Mesendoderm (in vitro differentiated cells): ENCODE measurements at places on chromosomes 3 and 15.

DNA sequence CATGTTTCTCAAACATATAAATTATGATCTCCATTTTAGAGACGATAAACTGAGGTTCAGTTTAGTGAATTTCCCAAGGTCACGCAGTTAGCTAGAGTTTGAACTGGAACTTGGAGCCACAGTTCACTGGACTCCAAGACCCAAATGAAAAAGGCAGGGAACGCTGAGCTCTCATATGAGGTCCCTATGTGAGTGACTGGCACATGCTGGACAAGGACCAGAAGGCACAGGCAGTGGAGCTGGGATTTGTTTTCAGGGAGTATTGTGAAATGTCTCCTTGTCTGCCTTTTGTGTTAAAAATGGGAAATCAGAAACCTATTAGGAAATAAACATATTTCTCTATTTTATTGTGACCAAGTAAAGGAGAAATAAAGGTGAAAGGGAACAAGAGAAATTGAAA, 63.5 kb downstream of the MESD start:
- no peak overlapping the region for H3K27ac ChIP-seq
- no peak for DNase-seq
- no peaks in the 10 kb centered on the region for H3K4me1 ChIP-seq
- H3K27me3 ChIP-seq = no peaks in the 10 kb centered on the region
- no peaks in the 10 kb centered on the region for H3K36me3 ChIP-seq
- no peak overlapping the region for H3K4me3 ChIP-seq

DNA sequence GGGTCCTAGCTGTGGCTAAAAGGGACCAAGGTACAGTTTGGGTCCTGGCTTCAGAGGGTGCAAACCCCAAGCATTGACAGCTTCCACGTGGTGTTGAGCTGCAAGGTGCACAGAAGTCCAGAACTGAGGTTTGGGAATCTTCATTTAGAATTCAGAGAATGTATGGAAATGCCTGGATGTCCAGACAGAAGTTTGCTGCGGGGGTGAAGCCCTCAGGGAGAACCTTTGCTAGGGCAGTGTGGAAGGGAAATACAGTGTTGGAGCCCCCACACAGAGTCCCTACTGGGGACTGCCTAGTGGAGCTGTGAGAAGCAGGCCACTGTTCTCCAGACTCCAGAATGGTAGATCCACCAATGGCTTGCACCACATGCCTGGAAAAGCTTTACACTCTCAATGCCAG, 17.9 kb downstream of the RNF13 start:
- no peak for DNase-seq
- H3K4me1 ChIP-seq = no peaks in the 10 kb centered on the region
- H3K4me3 ChIP-seq = no peak overlapping the region
- no peak overlapping the region for H3K27ac ChIP-seq
- H3K27me3 ChIP-seq = no peaks in the 10 kb centered on the region

DNA sequence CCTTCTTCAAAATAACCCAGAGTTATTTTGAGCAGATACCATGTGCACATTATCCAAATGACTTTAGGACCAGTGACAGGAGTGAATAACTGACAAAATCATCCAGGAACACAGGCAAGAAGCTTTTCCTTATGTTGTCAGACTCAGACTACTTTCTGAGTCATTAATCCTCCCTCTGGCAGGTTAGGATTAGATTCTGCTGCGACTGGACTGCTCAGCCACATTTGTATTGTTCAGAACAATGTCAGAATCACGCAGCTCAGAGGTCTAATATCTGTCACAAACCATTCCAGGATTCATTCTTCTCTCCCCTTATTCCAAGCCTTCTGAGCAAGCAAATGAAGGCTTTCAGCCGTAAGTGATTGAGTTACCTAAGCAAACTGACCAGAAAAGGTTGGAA, 34.8 kb upstream of the FAM174B start:
- H3K4me1 ChIP-seq = no peaks in the 10 kb centered on the region
- no peak overlapping the region for H3K27ac ChIP-seq
- DNase-seq = no peak
- H3K36me3 ChIP-seq = no peaks in the 10 kb centered on the region

- no peaks in the 10 kb centered on the region for H3K27me3 ChIP-seq
- no peak overlapping the region for H3K4me3 ChIP-seq
- no peaks in the 10 kb centered on the region for H3K4me1 ChIP-seq
- no peak overlapping the region for H3K27ac ChIP-seq
Observed at GRCh38 chr15:81686021-81686420, 312.0 kb upstream of the TMC3 start.

DNA sequence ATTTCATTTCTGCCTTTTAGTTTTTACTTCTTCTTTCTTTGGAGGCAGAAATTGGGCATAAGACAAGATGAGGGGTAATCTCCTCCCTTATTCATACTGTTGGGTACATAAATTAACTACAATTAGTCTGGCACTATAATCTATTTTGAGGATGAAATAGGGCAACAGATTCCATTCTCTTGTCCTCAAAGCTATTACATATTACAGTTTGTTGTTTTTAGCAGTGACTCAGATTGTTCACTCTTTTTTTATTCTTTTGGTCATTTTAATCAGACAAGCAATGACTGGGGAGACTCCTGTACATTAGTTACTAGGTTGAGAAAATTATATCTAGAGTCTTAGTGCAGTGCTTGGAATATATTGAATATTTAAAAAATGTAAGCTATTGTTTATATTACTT, 556.0 kb downstream of the OTOL1 start:
- no peaks in the 10 kb centered on the region for H3K4me1 ChIP-seq
- H3K27ac ChIP-seq = no peak overlapping the region
- no peak overlapping the region for H3K4me3 ChIP-seq
- no peak for DNase-seq

DNA sequence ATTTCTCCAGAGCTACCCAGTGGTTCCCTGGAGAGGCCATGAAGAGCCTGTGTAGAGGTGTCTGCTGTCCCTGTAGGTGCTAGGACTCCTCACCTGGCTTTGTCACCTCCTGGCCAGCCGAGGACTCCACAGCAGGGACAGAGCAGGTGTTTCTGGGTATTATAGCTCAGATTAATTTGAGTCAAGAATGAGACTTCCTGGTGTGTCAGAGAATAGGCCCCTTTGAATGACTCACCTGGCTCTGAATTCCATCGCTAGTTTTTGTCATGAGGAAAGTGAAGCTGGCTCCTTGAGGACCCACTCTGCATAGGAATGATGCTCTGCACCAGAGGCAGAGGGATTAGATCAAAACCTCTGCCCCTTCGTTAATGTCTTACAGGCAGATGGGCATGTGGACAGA, 167.5 kb upstream of the TOPAZ1 start:
- no peaks in the 10 kb centered on the region for H3K4me1 ChIP-seq
- H3K36me3 ChIP-seq = no peaks in the 10 kb centered on the region
- H3K27me3 ChIP-seq = no peaks in the 10 kb centered on the region
- no peak overlapping the region for H3K4me3 ChIP-seq
- no peak overlapping the region for H3K27ac ChIP-seq

DNA sequence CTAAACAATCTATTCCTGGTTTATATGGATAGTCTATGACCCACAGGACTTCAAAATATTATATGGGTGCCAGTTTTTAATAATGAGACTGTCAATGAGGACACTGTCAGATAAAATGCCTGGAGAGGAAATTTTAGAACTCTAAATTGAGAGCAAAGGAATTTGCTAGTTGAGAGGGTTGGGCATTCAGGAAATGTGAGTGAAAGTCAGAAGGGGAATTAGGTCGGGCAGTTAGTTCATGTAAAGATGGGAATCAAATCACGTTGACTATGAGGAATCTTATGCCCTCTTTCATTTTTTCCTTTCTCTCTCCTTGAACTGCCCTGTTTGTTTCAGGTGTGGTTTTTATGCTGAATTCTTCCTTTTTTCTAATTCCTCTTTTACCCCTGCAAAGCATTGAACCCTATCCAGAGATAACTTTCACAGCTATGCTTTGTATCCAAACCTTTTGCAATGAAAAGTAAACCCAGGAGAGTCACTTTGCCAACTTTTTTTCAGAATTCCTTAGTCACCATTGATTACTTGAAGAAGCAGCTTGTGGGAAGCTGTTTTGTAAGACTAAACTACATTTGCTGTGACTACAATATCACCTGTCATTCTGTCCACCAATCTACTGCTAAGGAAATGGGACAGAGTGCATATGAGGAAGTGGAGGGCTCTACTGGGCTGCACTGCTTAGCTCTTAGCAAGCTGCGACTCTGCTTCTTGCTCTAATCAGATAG, 27.8 kb downstream of the CHP1 start:
- H3K4me3 ChIP-seq = no peak overlapping the region
- no peaks in the 10 kb centered on the region for H3K27me3 ChIP-seq
- H3K4me1 ChIP-seq = no peaks in the 10 kb centered on the region
- DNase-seq = no peak
- H3K36me3 ChIP-seq = peaks cover 2% of the 10 kb centered on the region
- H3K27ac ChIP-seq = no peak overlapping the region

- H3K36me3 ChIP-seq = no peaks in the 10 kb centered on the region
- DNase-seq = no peak
- H3K4me3 ChIP-seq = no peak overlapping the region
- H3K27me3 ChIP-seq = no peaks in the 10 kb centered on the region
Observed at GRCh38 chr3:97841304-97841703, 19.5 kb downstream of the CRYBG3 start.

GRCh38 chr3:54123003-54123775, 837 bp downstream of the CACNA2D3 start:
- H3K36me3 ChIP-seq = no peaks in the 10 kb centered on the region
- peaks cover 39% of the 10 kb centered on the region for H3K27me3 ChIP-seq
- H3K4me1 ChIP-seq = no peaks in the 10 kb centered on the region

DNA sequence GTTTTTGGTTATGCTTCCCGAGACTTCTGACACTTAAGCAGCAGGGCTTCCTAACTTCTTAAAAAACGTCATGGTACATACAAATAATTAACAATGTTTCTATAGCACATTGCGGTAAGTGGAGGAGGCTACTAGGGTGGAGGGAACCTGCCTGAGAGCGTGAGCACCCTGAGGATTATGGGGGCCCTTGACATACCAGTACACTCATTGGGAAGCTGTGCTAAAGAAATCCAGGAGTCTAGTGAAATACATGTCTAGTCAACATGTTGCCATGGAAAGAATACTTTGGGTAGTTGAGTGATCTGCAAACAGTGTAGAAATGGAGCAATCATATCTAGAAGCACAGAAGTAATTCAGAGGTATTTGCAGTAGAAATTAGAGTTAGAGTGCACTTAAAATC, 39.2 kb upstream of the MAPKBP1 start:
- H3K27me3 ChIP-seq = no peaks in the 10 kb centered on the region
- H3K27ac ChIP-seq = no peak overlapping the region
- H3K4me3 ChIP-seq = no peak overlapping the region
- H3K36me3 ChIP-seq = no peaks in the 10 kb centered on the region
- no peaks in the 10 kb centered on the region for H3K4me1 ChIP-seq
- no peak for DNase-seq

DNA sequence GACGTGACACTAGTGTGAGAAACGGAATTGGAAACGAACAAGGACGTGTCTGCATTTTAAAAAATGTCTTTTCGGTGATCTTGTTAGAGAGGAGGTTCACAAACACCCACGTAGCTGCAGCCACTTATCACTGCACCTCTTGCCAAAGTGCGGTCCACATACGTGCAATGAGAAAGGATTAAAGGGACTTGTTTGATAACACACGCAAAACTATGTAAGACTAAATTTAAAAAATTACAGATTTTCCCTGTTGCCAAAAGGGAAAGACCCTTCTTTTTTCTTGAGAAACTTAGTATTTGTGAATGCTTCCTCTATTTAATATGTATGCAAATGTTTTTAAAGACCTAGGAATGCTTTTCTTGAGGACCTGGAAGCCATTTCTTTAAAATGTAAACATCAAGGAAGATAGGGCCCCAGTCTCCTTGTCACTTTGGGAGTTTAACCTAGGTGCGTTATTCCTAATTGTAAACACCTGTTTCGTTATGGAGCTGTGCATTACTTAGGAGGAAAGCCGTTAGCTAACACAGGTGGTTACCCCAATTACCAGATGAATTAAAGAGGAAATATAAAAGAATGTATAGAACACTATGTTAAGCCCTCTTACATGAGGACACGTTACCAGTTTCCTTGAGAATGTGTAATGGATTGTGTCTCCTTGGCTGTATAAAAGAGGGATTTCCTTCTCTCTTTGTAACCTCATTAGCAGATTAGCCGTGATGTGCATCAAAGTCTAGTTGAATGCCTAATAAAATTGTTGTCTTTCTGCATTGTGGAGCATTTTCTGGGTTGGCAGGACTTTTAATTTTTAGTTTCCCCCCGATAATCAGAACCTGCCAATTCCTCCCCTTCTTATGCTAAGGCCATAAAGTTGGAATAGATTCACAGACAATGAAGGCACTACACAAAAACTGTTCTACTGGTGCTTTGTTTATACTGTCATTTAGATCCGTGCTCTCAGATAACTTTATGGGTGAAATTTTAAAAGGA, 1.0 kb downstream of the LEKR1 start:
- H3K4me3 ChIP-seq = peak overlapping the region; percentile 15
- peaks cover 6% of the 10 kb centered on the region for H3K27me3 ChIP-seq
- H3K4me1 ChIP-seq = peaks cover 2% of the 10 kb centered on the region
- DNase-seq = peak; percentile 32

DNA sequence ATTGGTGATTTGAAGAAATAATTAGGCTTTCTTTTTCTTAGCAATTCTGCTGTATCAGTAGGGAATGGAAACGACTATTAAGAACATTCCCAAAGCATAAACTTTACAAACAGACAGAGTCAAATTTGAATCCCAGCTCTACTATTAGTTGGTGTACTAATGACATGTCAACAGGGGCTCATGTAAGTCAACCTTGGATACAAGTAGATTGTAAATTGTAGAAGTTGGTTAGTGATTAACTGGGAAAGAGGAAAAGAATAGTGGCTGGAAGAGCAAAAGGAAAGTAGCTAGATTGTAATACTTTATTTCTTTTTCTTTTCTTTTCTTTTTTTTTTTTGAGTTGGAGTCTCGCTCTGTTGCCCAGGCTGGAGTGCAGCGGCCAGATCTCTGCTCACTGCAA, 38.6 kb upstream of the DPPA4 start:
- no peak for DNase-seq
- no peaks in the 10 kb centered on the region for H3K36me3 ChIP-seq
- no peaks in the 10 kb centered on the region for H3K27me3 ChIP-seq
- H3K27ac ChIP-seq = no peak overlapping the region
